ENCODE measurements at places on chromosomes 7 and 10.

DNA sequence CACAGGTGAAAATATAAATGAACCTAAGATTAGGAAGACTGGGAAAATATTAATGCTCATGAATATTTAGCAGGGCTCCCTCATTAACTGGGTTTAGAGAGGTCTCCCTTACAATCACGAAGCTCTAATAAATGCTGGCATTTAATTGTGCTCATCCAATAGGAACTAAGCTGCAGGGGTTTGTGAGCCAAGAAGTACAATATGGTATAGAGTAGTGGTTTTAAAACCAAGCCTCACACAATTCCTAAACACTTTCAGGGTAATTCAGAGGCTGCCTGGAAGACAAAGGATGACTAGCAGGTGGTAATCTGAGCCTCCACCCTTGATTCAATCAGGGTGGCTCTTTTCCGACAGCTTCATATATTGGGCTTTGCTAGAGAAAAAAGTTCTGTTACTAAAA is 103.3 kb downstream of the GPAM start:
- DNase-seq = no peak

DNA sequence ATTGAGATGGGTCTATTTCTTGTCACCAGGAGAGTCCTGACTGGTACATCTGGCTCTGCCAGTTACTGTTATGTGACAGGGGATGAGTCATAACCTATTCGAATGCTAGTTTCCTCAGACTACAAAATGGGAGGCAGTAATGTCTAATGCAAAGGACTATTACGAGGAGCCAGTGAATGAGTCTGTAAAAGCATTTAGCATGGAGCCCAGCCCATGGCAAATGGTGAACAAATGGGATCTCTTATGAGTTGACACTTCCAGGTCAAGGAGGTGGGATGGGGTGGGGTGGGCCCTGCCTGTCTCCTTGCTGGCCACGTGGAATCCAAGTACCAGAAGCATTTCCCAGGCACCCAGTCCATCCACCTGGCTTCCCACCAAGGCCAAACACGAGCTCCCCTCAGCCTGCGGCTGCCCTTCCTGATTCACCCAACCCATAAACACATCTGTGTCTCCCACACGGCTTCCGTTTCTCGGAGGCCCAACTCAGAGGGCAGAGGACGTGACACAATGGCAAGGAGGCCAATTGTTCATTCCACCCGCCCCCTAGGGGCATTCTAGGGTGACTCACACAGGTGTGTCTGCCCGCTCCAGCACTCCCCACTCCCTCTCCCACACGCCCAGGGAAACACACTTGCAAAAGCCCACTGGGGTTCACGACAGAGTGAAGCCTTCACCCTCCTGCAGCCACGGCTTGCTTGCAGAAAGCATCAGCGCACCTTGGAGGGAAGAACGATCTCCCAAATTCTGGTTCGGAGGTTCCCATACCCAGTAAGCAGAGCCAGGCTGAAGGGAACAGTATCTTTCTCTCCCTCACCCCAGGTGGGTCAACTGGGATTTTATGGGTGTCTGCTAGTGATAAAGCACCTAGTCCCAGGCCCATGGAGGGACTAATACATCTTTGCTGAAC is 109.8 kb downstream of the SH3PXD2A start:
- peak; percentile 84 for DNase-seq

DNA sequence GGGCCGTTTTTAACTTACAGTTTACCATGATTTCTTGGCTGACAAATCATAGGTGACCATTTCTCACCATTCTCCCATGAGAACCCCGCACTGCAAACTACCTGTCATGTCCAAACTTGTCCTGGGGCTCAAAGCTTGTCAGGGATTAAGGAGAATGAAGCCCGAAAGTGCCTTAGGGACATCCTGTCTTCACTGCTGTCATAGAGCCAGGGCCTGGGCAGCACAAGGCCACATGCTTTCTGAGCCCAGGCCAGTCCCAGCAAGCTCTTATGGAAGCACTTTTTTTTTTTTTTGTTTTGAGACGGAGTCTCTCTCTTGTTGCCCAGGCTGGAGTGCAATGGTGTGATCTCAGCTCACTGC is 33.9 kb downstream of the CCM2 start:
- no peak for DNase-seq

DNA sequence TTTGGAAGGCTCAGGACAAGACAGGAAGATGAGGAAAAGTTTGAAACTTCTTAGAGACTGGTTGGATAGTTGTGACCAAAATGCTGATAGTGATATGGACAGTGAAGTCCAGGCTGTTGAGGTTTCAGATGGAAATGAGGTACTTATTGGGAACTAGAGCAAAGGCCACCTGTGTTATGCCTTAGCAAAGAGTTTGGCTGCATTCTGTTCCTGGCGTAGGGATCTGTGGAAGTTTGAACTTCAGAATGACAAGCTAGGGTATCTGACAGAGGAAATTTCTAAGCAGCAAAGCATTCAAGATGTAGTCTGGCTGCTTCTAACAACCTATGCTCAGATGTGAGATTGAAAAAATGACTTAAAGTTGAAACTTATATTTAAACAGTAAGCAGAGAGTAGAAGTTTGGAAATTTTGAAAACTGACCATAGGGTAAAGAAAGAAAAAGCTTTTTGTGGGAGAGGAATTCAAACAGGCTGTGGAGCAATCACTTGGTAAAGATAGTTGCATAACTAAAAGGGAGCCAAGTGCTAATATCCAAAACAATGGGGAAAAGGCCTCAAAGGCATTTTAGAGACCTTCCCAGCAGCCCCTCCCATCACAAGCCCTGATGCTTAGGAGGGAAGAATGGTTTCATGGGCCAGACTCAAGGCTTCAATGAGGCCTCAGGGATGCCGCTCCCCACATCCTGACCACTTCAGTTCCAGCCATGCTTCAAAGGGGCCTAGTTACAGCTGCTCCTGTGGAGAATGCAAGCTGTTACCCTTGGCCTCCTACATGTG is 415.1 kb downstream of the INHBA start:
- DNase-seq = no peak

DNA sequence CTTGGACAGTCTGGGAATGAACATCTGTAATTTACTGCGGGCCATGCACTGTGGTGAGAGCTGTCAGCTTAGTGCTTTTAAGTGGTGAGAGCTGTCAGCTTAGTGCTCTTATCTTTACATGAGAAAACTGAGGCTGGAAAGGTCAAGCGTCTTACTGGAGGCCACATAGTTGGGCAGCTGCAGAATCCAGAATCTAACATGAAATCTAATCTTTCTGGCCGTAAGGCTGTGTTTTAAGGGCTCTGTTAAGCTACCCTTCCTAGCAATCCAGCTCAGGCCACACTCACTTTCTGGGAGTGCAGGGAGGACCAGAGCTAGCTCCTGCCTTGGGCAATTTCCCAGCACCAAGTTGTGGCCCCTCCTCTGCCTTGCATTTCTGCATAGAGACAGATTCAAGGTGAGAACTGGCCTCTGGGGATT is 70.2 kb downstream of the SORCS3 start:
- no peak for DNase-seq

DNA sequence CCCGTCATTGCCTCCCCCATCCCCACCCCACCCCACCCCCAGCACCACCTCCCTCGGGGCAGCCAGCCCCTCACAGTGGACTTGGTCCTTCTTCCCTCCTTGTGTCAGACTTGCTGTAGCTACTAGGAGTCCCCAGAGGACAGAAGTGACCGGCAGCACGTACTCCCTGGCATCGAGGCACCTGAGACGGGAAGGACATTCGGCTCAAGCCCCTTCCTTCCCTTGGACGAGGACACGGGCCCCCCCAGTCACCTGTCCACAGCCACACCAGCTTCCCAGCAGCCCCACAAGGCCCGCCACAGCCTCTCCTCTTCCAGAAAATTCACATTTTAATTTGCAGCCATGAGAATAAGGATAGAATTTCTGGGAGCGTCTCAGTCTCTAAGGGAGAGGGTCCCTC is 267.8 kb upstream of the SHH start:
- no peak for DNase-seq

- peak; percentile 58 for DNase-seq
These were observed 18.0 kb downstream of the RNLS start for GRCh38 chr10:88565072-88565471.

DNA sequence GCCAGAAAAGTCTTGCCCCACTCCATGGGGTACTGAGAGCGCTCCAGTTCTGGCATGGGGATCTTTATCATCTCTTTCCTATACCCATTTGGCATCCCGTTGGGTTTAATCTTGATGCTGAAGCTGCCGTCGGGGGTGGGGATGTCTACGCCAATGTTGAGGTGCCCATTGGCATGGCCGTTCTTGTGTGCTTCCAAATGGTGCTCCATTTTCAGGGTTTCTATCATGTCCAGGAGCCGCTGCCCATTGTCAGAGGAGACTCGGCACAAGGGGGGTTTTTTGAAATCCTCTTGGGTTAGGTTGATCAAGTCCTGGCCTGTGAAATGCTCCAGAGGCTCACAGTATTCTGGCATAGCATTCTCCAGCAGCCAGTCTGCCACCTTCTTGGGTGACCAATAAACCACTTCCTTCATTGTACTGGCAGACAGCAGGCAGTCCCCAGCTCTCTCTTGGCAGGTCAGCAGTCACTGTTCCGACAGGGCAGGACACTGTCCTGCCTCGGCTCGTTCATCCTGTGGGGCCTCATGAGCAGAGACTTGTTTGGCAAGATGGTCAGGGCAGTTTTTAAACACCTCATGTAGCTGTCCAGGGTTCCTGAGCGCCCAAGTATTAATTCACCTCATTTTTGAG is 92.5 kb upstream of the ASAH2 start:
- no peak for DNase-seq

DNA sequence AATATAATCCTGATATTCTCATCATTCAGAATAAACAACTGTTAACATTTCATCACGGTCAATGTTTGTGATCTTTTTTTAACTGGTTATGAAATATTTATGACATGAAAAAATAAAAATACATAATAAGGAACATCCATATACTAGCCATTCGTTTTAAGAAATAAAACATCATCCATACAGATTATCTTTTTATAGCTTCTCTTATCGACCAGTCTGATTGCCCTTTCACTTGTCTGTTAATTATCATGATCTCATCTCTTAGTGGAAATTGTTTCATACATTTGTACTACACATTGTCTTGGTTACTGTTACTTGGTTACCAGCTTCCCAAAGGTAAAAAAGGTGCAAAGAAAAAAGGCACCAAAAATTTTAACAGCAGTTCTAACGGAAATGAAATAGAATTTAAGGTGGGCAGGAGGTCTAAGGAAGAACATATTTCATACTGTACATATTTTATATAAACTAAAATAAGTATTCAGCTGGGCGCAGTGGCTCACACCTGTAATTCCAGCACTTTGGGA is 8.4 kb downstream of the ARHGAP21 start:
- DNase-seq = no peak

DNA sequence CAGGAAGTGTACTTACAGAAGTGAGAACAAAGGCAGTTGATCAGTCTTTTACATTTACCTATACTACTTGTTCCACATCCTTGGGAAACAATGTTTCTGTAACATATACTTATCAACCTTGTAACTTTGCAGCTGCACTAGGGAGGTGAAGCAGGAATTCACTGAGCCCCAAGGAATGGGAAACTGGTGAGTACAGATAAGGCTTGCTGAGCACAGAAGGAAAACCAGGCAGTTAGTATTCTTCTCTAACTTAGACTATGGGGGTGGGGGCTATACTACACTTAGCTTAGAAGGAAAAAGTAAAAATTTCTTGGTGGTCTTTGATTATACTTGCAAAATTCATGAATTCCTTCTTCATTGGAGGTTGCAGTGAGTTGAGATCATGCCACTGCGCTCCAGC is 6.9 kb upstream of the ZNF33A start:
- DNase-seq = no peak

- no peak for DNase-seq
These were observed 41.6 kb downstream of the RBM28 start for GRCh38 chr7:128302139-128302538.

DNA sequence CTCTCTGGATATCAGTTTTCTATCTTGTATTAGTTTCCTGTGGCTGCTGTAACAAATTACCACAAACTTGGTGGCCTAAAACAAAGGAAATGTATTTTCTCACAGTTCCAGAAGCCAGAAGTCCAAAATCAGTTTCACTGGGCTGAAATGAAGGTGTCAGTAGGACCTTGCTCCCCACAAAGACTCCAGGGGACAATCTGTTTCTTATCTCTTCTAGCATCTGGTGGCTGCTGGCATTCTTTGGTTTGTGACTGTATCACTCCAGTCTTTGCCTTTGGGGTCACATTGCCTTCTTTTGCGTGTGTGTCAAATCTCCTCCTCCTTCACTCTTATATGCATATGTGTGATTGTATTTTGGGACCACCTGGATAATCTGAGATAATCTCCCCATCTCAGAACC is 153.0 kb upstream of the PRPS1L1 start:
- DNase-seq = no peak

DNA sequence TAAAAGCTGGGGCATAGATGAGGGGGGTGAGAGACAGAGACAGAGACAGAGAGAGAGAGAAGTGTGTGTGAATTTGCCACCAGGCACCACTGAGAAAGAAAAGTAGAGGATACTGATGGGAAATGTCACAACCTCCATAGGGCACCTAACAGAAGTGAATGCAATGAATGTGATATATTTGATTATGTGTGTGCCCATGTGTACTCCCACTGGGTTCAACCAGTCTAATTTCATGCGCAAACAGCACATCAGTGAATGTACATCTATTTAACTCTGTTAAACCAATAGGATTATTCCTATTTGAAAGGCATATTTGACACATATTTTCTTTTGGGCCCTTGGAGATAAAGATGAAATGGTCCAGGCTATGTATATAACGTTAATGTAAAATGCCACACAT is 241.3 kb downstream of the KCNMA1 start:
- no peak for DNase-seq

GRCh38 chr10:73645251-73645650 is 4.0 kb upstream of the MYOZ1 start:
- DNase-seq = no peak

GRCh38 chr10:8778713-8779112 is 724.2 kb downstream of the GATA3 start:
- DNase-seq = no peak

GRCh38 chr7:418636-419280 is 100.9 kb downstream of the PDGFA start:
- no peak for DNase-seq

- DNase-seq = no peak
These were observed 7.8 kb upstream of the ZNF485 start for GRCh38 chr10:43598446-43598845.

GRCh38 chr10:21078410-21079329 is 181.6 kb upstream of the NEBL start:
- DNase-seq = peak; percentile 52

DNA sequence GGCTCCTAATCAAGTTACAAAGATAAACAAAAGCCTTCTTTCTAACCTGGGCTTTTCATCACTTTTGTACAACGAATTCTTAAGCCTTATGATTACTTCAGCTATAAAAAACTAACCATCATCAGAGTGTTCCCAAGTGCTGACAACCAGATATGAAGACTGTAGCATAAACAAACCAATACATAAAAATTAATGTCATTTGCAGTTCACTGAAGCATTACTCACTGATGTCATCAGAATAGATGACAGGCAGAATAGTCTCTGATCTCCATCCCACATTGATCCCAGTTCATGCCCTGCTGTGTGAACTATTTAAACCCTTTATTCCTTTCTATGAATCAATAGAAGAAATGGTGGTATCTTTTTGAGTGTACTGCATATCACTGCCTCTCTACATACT is 84.4 kb downstream of the DNAJC1 start:
- DNase-seq = no peak

- DNase-seq = no peak
These were observed 80.8 kb upstream of the LEP start for GRCh38 chr7:128160296-128160695.

GRCh38 chr7:153473185-153473584 is 579.0 kb upstream of the DPP6 start:
- DNase-seq = no peak

Measured in NB4 (cell line).